ENCODE measurements at places on chromosomes 2 and 18.

DNA sequence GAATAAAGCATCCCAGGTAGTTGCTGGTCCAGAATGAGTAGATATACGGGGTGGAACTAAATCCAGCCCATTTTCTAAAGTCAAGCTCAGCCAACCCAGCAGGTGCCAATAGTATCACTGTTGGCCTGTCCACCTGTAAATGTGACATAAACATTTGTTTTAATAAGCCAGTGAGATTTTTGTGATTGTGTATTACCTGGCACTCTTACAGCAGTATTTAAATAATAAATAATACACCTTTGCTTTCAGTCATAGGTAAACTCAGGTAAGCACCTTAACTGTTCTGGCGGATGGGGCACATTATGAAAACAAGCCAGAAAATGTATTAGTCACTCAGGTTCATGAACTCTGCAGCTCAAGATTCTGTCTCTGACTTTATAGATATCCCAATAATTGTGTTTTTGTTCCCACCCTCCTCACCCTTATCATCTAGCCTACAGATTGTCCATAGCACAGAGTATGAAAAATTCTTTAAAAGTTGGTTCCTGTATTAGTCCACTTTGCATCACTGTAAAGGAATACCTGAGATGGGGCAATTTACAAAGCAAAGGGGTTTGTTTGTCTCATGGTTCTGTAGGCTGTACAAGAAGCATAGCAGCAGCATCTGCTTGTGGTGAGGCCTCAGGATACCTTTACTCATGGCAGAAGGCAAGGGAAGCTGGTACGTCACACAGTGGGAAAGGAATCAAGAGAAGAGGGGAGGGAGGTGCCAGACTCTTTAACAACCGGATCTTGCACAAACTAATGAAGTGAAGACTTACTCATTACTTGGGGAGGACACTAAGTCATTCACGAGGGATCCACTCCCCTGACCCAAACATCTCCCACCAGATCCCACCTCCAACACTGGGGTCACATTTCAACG, 73.0 kb upstream of the CYRIA start:
- no peak for DNase-seq

DNA sequence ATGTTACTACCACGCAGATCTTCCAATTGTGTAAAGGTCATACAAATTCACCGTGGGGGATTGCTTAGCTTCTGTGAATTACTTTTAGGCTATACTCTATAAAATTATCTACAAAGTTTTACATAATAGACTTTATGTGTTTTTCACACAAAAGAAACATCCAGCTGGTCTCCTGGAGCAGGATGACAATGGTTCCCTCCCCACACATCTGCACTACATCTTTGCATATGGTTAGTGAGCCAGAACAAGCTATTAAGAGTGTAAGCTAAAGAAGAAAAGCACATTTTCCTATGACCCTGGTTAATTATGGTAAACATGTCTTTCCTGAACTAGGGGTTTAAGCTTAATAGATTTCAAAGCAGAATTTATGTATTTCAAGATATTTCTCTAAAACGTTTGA, 295.1 kb downstream of the ASXL3 start:
- no peak for DNase-seq

DNA sequence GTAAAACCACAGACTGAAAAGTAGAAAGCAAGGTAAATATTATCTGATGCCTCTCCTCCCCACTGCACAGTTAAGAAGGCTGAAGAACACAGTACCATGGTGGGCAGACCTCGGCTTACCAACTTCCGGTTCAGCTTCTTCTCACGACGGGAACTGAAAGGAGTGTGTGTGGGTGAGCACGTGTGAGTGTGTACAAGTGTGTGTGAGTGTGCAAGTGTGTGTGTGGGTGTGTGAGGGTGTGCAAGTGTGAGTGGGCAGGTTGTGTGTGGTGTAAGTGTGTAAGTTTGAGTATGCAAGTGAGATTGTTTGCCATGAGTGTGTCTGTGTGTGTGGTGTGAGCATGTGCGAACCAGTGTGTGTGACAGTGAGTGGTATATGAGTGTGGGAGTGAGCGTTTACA, 103.5 kb downstream of the ADD2 start:
- DNase-seq: no peak

GRCh38 chr2:215723631-215724011, 287.8 kb upstream of the FN1 start:
- DNase-seq: no peak

DNA sequence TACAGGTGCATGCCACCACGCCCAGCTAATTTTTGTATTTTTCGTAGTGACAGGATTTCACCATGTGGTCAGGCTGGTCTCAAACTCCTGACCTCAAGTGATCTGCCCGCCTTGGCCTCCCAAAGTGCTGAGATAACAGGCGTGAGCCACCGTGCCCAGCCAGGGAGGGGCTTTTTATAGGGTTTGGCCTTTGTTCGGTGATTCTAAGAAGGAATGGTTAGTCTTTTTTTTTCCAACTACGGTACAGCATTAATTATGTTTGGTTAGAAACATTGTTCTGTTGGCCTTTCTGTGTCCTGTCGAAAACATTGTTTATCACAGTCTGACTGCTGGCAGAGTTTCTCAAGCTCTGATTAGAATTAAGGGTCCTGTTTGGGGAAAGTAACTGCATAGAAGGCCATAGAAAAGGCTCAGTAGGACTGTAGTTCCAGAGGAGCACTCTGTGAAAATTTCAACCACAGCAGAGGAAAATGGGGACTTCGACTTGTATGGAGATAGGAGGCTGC, 19.3 kb upstream of the SMCHD1 start:
- DNase-seq: no peak

GRCh38 chr18:9081940-9082339, 20.6 kb upstream of the NDUFV2 start:
- DNase-seq: no peak

DNA sequence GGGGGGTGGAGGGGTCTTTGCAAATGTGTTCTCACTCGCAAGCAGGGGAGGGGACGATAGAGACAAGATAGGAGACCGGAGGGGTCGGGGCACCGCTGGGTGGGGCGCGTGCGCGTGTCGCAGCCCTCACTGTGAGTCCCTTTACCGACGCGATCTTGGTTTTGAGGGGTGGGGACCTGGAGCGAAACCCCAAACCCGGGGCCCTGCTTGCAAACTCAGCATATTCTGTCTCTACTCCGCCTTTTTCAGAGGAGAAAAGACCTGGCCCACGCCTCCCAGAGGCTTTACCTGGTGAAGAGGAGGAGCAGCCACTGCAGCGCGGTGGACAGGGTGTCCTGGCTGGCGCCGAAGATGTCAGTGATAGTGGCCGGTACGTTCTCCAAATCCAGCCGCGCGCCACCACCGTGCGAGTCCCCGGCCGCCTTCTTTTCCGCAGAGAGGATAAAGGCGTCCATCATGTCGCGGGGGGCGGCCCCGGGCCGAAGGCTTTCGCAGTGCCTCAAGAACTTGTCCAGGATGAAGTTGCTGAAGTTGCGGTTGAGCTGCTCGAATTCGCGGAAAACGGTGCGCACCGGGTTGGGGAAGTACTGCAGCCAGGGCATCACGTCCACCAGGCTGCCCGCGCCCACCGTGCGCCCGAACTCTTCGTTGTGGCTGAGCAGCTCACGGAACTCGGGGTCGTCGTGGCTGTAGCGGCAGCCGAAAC, 1.7 kb downstream of the CYP1B1 start:
- no peak for DNase-seq

GRCh38 chr2:68745006-68745405, 10.4 kb downstream of the ARHGAP25 start:
- DNase-seq: no peak

GRCh38 chr2:128779301-128780095, 460.8 kb upstream of the HS6ST1 start:
- peak; percentile 40 for DNase-seq

- no peak for DNase-seq
Measured at GRCh38 chr18:30999887-31000628, 42.5 kb downstream of the DSC3 start.

DNA sequence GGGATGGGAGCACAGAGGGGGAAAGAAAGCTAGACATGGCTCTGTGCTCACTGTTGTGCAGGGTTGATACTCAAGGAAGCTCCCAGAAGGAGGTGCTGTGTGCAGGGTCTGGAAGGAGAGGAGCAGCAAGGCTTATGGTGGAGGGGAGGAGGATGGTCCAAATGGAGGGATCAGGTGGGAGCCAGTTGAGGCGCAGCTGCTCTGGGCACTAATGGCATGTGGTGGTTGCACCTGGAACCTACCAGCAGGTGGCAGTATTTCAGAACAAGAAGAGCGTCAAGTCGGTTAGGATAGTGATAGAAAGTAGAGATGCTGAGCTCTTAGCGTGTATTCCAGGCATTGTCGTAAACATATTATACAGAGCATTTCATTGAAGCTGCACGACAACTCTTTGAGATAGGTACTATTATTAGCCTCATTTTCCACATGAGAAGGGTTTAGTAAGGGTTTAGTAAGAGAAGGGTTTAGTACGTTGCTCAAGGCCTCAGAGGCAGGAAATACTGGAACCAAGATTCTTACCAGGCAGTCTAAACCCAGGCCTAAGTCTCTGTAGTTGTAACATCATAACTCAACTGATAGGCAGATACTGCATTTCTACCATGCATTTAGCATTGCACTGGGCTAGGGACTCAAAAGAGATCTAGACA, 223.7 kb downstream of the CYP26B1 start:
- DNase-seq: no peak

- DNase-seq: no peak
Measured at GRCh38 chr2:109148117-109148746, 19.2 kb downstream of the SH3RF3 start.

DNA sequence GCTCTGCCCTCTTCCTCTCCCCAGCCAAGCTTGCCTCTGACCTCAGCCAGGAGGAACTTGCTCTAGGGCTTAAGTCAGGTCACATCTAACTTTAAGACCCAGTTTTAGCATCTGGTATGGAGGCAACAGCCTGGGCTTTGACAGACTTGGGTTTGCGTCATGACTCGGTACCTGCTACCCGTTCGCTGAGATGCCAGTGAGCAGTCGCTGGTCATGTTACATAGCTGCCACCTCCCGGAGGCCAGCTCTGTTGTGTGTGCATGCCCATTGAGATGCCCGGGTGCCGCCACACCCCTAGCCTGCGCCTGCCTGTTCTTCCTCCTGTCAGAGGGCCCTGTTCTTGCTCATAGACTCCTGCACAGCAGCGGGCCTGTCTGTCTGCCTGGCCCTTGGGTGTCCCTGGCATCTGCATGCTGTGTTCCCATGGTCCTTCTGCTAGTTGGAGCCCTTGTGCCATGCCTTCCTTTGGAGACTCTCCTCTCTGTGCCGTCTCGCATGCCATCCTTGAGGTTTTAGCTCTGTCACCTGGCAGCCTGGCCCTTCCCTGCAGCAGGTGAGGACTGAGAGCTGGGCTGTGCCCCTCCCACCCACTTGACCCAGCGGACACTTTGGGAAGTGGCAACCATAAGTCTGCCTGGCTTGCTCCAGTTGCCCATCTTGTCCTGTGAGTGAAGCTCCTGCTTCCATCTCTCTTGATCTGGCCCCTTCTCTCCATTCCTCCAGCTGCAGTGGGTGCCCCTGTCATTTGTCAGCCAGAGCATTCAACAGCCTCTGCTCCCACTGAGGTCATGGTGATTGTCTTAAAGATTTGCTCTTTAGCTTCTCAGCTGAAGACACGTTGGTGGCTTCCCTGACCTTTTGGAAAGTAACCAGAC, 24.9 kb downstream of the ASAP2 start:
- DNase-seq: no peak

GRCh38 chr2:186522450-186522849, 36.4 kb downstream of the ZC3H15 start:
- DNase-seq: no peak

- no peak for DNase-seq
Measured at GRCh38 chr2:158810731-158811460, 15.8 kb downstream of the DAPL1 start.

DNA sequence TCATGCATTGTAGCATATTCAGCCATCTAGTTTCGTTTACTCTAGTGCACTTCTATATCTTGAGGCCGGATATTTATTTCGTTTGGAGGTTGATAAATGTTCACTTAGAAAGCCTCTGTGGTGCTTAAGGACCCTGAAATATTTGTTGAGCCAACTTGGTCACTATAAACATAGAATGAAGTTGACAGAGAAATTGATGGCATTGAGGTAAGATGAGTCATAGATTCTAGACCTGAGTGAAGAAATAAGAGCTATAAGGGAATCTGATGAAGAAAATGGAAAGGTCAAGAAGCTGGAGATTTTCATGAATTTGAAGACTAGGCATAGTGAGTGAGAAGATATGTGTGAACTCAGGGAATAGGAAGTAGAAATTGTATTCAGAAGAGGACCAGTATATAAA, 35.9 kb downstream of the EPC2 start:
- no peak for DNase-seq

GRCh38 chr2:205462681-205463345, 219.5 kb upstream of the NRP2 start:
- no peak for DNase-seq

DNA sequence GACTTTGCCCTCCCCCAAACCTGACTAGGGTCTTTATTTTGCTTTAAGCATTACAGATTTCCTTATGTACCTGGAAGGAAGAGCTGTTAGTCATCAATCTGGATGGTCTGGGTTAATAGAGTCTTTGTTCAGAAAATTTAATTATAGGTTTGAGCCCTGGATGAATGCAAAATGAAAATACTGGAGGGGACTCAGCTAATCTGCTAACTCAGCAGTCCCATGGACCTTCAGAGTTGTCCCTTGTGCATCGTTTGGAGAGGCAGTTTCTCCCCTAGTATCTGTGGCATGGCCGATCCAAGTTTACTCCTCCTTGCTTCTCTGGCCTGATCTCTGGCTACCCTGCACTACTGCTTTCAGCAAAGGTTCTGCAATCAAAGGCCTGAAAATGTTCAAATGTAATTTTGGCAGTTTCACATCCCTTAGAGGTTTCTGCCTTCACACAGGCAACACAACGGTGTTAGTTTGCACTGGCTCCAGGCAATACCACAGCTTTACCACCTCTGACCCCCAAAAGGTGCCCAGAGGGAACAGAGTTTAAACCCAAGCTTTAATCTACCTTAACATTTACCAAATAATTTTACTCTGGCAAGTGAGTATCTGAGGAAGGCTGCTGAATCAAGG, 134.3 kb downstream of the THADA start:
- DNase-seq: no peak

GRCh38 chr18:9994026-9994570, 80.3 kb downstream of the VAPA start:
- no peak for DNase-seq

- peak; percentile 86 for DNase-seq
Measured at GRCh38 chr2:25279091-25279651, 62.6 kb downstream of the DNMT3A start.

DNA sequence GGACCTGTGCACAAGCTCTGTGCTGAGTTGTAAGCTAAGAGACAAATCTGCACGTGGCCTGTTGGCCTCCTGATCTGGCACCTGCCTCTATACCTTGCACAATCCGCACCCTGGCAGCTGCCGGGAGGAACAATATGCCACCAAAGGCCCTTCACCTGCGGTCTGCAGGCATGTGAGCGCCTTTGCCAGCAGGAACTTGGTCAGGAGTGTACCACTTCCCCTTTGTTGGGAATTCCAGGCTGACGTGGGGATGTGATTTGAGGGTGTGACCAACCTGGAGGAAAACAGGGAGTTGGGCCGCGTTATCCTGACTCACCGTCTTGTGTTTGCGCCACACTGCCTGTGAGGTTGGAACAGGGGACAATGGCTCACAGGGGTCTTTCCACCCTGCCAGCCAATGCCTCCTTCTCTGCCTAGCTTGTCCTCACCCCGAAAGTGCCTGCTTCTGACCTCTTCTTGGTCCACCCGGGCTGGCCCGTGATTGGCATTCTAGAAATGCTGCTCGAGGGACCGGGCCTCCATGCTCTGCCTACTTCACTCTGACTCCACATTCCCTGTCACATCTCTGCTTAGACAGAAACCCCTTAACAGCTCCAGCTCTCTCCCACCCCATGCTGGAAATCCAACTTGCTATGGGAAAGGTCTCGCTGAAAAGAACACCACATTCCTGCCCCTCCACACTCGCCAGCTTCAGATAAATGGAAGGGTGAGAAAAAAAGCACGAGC, 67.1 kb upstream of the MAP4K4 start:
- DNase-seq: no peak
